ENCODE measurements at places on chromosomes 7 and 10.

DNA sequence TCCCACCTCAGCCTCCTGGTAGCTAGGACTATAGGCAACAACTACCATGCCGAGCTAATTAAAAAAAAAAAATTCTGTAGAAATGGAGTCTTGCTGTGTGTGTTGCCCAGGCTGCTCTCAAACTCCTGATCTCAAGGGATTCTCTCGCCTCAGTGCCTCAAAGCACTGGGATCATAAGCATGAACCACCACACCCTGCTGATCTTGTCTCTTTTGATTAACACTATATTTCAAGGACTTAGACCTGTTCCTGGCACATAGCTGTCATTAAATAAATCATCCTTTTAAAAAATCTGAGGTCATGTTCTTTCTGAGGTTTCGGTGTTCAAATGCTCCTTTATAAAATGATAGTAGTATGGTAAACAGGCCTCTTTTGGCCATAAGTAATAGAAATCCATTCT, 4.8 kb downstream of the PALS2 start:
- no peak for DNase-seq

- DNase-seq = no peak
Measured at GRCh38 chr7:92670204-92670851, 80.1 kb upstream of the FAM133B start.

- DNase-seq = no peak
Measured at GRCh38 chr10:124569623-124570470, 108.2 kb downstream of the LHPP start.

DNA sequence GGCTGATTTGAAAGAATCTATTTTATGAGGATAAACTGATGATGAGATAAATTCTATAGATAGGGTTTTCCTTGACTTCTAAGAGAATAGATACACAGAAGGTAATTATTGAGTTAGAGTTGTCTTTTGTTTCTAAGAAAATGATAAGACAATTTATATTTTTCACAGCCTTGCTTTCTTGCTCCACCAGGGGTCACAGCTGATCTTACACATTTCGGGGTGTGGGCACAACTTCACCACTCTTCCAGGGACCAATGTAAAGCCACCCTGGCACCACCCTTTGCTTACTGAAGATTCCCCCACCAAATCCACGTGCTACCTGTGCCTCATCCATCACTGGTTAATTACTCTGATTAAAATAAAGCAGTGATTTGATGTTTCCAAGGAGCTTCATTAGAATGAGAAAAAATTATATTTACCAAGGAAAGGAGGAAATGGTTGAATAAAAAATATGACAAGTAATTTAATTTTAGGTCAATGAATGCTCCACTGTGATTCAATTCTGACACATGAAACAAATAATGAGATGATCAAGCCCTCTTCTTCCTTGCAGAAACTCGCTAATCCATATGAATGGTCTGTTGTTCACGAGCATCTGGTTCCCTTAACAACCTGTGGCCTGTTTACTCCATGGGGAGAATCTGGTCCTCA, 177.3 kb upstream of the TNS3 start:
- DNase-seq = no peak

DNA sequence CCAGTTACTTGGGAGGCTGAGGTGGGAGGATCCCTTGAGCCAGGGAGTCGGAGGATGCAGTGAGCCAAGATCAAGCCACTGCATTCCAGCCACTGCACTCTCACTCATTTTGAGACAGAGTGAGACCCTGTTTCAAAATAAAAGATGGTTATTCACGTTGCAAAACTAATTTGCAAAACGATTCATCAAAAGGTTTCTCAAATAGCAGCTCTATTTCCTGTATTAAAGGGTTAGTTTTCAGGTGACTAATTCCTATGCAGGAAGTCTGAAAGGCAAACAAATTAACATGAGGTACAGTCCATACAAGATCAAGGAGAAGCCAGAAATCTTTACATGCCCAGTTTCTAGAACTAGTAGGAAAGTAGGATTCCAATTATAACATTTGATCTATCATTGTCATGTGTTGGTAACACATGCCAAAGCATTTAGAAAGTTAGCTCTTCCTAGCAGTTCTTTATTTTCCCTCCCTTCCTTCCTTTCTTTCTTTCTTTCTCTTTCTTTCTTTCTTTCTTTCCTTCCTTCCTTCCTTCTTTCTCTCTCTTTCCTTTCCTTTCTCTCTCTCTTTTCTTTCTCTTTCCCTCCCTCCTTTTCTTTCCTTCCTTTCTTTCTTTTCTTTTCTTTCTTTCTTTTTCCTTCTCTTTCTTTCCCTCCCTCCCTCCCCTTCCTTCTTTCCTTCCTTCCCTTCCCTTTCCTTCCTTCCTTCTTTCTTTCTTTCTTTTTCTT, 49.3 kb downstream of the DENND2A start:
- DNase-seq = peak; percentile 34

- DNase-seq = no peak
Measured at GRCh38 chr7:35286986-35287385, 33.1 kb upstream of the TBX20 start.

- no peak for DNase-seq
Measured at GRCh38 chr10:70603449-70603801, 884 bp upstream of the PRF1 start.

DNA sequence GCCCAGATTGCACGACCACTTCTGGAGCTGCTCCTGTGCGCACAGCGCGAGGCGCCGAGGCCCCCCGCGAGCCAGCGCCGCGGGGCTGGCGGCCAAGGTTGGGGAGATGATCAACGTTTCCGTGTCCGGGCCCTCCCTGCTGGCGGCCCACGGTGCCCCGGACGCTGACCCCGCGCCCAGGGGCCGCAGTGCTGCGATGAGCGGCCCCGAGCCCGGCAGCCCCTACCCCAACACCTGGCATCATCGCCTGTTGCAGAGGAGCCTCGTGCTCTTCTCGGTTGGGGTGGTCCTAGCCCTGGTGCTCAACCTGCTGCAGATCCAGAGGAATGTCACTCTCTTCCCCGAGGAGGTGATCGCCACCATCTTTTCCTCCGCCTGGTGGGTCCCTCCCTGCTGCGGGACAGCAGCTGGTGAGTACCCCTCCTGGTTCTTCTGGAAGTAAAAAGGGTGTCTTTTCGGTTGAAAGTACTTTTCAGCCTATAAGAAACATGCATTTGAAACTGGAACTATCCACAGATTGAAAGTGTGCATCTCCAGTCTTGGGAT, 683 bp downstream of the INSIG1 start:
- peak; percentile 71 for DNase-seq

DNA sequence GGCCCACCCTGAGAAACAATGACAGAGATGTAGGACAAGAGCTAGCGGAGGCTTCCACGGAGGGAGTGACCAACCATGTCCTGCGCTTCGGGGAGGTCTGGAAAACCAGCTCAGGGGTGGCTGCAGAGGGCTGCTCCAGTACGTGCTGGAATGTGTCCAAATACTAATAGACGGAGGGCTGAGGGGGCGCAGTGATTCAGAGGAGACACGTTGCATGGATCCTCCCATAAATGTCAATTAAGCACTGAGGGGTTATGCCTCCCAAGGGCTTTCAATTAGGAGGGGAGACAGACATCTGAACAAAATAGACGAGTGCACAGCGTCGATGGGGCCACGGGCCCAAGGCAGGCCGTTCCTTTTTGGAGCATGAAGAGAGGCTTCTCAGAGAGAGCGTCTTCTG, 51.0 kb upstream of the NPS start:
- DNase-seq = no peak

DNA sequence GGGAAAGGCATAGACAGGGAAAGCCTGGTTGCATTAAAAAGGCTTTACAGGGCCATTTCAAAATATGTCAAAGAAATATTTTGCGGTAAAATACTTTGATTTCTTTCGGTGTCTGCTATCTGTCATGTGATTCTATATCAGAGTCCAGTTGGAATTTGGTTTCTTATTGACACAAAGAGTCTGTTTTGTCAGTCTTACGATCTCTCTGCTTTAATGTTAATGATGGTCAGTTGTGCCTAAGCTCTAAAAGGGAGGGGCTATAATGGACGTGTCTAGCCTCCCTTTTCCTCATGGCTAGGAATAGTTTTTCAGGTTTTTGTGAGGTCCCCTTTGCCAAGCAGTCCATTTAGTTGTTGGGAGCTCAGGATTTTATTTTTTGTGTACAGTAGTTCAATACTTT, 31.5 kb downstream of the ORC5 start:
- no peak for DNase-seq

- DNase-seq = no peak
Measured at GRCh38 chr7:71900556-71900955, 511.6 kb downstream of the CALN1 start.

DNA sequence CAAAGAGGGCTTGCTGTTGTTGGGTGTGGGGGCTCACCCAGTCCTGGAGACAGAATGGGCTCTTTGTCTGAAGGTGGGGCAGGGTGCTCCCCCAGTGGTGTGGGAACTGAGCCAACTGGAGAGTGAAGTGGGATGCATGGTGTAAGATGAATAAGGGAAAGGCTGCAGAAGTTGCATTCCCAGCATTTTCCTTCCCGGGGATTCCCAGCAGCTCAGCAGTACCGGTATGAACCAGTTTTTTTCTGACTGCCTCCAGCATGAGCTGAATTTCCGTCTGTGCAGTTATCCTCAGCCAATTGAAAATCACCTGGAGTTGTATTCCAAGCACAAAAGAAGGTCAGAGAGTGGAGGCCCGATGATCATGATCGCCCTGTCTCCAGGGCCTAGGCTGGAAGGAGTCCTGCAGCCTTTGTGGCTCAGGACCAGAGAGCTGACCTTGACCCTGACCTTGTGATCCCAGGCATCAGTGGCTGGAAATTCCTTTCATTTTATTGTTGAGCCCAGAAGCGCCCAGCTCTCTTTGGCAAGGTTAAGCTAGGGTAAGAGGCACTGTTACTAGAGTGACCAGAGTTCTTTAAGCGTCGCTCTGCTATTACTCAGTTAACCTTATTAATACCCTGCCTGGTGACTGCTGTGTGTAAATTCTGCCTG, 33.4 kb downstream of the OGDH start:
- peak; percentile 91 for DNase-seq

DNA sequence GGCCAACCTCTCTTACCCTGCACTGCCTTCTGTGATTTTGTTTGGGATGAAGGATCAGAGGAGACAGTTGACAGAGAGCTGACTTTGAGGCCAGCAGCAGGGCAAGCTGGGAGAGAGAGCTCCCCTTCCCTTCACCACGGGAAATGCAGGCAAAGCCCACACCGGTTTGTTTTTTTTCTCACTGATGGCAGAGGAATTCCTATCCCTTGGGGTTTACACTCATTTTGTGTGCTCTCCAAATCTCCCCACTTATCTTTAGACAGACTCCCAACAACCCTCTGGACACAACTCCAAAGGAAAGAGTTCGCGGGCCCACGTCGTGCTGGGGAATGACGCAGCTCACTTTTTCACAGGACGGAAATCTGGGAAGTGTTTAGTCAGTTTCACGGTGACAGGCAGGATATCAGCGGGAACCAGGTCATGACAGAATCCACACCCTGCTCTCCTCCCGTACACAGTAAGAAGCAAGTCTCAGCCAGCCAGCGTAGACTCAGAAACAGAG, 68.3 kb upstream of the FAM171A1 start:
- DNase-seq = no peak

GRCh38 chr10:79259834-79260233, 87.4 kb upstream of the PPIF start:
- DNase-seq = no peak

DNA sequence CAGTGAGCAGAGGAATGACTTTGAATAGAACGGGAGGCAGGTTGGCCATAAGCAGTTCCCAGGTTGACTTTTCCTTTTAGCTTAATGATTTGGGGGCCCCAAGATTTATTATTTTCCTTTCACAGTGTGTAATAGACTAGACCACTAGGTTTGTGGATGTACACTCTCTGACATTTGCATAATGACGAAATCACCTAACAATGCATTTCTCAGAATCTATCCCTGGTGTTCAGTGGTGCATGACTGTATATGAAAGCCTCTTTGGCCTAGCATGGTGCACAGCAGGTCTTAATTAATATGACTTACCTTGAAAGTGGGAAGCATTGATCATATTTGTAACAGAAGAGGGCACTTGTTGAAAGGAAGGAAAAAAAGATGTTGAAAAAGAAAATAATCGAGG, 761.9 kb downstream of the TYW1 start:
- DNase-seq = no peak

- no peak for DNase-seq
Measured at GRCh38 chr7:139704308-139704879, 73.4 kb downstream of the HIPK2 start.

GRCh38 chr10:118115701-118116100, 69.0 kb upstream of the RAB11FIP2 start:
- no peak for DNase-seq

DNA sequence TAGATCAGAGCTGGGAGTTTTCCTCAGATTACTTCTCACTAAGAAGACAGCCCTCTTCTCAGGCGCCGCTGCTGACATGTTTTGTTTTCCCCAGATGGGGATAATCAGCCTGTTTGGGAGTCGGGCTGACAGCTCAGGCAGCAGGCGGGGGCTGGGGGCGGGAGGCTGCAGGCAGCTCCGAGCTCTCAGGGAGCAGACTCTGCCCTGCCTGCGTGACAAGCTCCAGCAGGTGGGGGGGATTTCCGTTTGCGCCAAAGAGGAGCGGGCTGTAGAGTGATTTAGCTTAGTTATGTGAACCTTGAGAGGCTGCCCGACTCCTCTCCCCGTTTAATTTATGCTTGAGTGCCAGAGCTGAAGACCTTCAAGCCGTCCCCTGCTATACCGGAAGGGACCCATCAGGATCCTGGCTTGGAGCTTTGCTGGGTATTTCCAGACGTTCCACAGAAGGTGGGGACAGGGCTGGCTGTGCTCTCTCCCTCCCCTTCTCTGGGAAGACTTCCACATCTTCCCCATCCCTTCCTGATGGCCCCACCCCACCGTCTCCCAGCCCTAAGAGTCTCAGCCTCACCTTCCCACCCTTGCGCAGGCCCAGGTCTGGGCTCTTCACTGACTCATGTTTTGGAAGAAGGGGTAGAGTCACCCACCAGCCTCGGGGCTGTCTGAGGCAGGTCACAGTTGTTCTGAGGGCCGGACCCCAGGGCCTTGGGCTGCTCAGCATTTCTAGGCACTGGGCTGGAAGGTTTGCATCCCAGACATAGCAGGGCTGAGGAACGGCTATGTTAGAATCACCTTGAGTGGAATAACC, 24.7 kb upstream of the ADCYAP1R1 start:
- peak; percentile 33 for DNase-seq

GRCh38 chr7:112118581-112119566, 87.3 kb downstream of the DOCK4 start:
- peak; percentile 23 for DNase-seq

Data from DMS53 (cell line).